ENCODE measurements at places on chromosomes 6 and 20.

DNA sequence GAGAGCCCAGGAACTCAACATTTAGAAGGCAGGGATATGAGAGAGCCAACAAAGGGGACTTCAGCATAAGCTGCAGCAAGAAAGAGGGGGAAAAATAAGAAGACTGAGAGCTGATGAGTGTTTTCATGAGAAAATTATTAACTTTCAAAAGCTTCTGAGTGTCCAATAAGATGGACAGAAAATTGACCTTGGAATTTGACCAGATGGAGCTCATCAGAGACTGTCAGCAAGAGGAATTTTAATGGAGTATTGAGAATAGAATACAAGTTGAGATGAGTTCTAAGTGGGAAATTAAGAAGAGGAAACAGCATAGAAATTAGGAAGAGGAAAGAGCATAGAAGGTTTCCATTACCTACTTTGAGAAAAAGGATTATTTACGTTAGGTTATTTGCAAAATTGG is 428.2 kb downstream of the LMBRD1 start:
- DNase-seq, result no peak

DNA sequence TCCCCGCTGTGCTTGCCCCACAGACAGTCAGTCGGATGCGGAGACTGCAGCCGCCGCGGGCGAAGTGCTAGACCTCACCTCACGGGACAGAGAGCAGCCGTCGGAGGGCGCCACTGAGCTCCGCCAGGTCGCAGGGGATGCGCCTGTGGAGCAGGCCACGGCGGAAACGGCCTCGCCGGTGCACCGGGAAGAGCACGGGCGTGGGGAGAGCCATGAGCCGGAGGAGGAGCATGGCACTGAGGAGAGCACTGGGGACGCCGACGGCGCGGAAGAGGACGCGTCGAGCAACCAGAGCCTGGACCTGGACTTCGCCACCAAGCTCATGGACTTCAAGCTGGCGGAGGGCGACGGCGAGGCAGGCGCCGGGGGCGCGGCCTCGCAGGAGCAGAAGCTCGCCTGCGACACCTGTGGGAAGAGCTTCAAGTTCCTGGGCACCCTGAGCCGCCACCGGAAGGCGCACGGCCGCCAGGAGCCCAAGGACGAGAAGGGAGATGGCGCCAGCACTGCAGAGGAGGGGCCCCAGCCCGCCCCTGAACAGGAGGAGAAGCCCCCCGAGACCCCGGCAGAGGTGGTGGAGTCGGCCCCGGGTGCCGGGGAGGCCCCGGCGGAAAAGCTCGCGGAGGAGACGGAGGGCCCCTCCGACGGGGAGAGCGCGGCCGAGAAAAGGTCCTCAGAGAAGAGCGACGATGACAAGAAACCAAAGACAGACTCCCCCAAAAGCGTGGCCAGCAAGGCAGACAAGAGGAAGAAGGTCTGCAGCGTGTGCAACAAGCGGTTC is 66.4 kb downstream of the SSR1 start:
- no peak for DNase-seq

GRCh38 chr6:63268574-63268973 is 51.2 kb downstream of the LGSN start:
- DNase-seq, result no peak

- DNase-seq, result peak; percentile 28
Observed at GRCh38 chr6:137745321-137745720, 121.7 kb upstream of the TNFAIP3 start.

DNA sequence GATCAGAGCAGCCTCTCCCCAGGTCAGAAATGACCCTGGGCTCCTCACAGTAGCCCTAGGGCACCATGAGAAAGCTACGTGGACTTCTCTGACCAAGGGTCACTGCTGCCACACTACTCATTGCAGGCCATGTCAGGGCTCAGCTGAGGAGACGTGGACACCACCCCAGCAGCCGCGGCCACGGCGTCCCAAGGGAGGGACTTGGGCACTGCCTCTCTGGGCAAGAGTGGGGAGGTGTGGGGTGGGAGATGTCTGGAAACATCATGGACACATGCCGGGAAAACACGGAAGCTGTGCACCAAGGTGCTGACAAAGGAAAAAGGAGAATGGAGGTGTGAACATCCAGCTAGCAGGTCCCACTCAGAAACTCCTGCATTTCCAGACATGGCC is 9.0 kb downstream of the GMEB2 start:
- no peak for DNase-seq

- DNase-seq, result peak; percentile 37
Observed at GRCh38 chr20:25389401-25389857, 1.2 kb downstream of the ABHD12 start.

DNA sequence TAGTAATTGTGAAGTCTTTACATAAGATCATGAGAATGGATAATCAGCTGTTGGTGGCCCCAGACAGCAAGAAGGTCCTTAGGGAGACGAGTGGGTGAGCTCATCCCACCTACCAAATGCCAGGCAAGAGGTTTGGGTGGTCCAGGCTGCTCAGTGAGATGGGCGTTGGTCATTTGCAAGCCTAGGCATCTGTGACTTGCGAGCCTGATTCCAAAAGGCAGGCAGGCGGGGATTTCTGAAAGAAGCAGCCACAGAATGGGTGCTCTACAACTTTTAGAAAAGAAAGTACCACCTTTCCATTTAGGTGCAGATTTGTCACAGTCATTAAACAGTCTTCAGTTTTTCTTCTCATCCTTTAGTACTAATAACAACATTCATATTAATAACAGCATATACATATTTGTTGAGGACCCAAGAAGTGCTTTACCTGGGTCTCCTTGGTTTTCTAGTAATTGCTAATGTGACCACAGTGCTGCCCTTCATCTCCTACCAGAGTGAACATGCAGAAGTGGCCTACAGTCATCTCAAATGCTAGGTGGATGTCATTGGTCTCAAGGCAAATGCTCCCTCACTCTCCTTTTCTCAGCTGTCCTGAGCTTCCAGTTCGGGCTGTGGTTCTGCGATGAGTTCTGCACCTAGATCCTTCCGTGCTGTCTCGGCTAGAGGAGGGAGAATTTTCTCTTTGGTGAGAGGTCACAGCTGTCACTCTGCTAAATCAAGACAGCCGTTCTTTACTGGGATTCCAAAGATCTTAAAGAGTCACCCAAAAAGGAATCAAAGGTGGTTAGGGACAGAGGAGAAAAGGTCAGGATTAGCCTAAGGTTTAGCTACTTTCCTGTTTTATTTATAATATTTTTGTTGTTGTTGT is 2.7 kb downstream of the WRNIP1 start:
- peak; percentile 13 for DNase-seq

GRCh38 chr6:100378576-100378975 is 86.1 kb downstream of the SIM1 start:
- no peak for DNase-seq

DNA sequence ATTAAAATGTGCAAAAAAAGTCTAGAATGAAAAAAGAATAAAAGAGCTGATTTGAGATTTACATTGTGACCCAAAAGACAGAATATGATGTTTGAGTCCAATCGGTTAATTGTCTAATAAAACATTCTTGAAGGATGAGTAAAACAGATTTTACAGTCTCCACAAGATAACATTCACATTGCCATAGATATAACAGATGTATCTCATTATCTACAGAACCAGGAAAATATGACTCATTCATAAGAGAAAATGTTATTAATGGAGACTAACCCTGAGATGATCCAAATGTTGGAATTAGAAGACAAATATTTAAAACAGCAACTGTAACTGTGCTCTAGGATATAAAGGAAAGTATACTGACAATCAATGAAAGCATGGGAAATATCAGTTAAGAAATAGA is 141.7 kb downstream of the RFX6 start:
- DNase-seq, result peak; percentile 5

- DNase-seq, result no peak
Observed at GRCh38 chr6:169661391-169661756, 40.5 kb downstream of the WDR27 start.

DNA sequence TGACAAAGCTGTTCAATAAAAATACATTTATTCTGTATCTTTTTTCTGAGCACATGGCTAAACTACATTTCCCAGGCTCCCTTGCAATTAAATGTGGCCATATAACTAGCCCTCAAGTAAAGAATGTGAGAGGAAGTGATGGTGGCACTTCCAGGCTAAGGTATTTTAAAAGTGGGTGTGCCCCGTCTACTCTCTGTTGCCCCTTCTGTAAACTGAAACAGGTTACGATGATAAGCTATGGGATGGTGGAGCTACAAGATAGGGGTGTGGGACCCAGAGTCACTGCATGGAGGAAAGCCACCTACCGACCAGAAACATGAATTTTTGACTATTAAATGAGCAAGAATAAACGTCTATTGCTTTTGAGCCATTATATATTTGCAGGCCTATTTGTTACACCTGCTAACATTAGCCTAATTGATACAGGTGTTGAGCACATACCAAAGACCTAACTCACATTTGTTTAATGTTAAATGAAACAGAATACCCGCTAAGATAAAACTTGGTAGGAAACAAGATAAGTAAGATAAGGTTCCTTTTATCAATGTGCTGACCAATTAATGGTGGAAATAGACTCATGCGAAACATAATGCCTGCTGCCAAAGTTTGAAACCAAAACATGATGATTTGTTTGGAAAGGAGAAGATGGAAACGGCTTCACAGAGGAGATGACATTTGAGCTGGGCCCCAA is 3.1 kb downstream of the FYN start:
- DNase-seq, result no peak

GRCh38 chr6:14228571-14228970 is 111.0 kb downstream of the CD83 start:
- no peak for DNase-seq

DNA sequence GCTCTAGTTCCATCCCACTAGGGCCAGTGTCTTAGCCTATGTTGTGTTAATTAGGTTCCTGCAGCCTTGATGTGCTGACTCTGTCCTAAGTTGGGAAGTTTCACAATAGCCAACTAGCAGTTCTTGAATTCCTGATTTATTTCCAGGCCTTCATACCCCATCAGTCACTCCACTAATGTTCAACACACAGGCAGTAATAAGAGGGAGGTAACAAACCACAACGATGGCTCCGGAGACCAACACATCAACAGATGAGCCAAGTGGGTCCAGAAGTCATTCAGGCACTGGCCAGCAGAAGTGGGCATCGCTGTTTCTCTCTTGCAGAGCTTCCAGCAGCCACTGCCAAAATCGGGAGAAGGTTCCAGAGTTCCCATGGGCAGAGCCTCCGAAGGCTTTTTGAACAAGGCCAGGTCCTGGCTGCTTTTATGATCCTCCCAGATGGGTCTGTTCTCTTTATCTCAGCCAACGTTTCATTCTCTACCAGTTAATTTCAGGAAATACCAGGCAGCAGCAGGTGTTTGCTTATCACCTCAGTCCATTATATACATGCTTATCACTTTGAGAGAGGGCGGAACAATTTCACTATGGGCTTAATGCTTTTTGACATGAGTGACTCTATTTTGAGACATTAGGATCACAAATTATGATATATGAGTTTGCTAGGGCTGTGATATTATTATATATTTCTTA is 48.5 kb upstream of the NOP56 start:
- no peak for DNase-seq

DNA sequence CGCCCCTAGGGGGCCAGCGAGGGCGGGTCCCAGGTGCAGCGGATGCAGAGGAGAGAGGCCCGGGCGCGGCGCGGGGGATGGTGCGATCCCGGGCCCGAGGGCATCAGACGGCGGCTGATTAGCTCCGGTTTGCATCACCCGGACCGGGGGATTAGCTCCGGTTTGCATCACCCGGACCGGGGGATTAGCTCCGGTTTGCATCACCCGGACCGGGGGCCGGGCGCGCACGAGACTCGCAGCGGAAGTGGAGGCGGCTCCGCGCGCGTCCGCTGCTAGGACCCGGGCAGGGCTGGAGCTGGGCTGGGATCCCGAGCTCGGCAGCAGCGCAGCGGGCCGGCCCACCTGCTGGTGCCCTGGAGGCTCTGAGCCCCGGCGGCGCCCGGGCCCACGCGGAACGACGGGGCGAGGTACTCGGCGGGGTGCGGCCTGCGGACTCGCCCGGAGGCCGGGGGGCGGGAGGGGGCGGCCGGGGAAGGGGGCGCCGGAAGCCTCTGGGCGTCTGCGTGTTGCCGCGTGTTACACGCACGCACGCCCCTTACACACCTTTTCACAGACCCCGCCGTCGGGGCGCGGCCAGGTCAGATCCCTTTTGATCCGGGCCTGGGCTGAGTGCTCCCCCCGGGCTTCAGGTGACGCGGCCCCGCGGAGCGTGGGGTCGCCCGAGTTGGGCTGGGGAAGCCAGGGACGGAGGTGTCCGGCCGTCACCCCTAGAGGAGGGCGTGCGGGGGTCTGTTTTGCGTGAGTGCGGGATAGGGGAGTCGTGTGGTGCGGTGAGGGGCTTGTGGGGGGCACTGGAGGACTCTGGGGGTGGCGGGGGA is 412 bp downstream of the TRIB3 start:
- peak; percentile 76 for DNase-seq

- DNase-seq, result no peak
Observed at GRCh38 chr6:128425856-128426255, 94.5 kb downstream of the PTPRK start.

- no peak for DNase-seq
Observed at GRCh38 chr20:52612046-52612632, 360.0 kb upstream of the TSHZ2 start.

- DNase-seq, result no peak
Observed at GRCh38 chr6:130200020-130200419, 22.7 kb downstream of the SAMD3 start.

DNA sequence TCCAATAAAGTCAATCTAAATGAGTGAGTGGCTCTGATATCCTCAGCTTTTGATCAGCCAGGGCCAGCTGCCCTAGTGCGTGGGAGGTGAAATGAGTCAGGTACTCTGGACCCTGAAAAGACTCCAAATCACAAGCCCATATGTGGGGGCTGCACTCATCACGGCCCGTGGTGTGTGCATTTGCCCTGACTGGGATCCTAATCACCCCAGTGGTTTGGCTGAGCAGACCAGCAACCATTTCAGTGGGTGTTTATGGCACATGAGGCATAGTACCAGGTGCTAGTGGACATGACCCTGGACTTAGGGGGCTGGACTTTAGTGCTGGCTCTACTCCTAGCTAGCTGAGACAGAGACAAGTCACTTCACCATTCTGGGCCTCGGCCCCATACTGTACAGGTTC is 39.4 kb downstream of the SCML4 start:
- DNase-seq, result no peak

- DNase-seq, result no peak
Observed at GRCh38 chr6:170416959-170417606, 110.5 kb downstream of the FAM120B start.

DNA sequence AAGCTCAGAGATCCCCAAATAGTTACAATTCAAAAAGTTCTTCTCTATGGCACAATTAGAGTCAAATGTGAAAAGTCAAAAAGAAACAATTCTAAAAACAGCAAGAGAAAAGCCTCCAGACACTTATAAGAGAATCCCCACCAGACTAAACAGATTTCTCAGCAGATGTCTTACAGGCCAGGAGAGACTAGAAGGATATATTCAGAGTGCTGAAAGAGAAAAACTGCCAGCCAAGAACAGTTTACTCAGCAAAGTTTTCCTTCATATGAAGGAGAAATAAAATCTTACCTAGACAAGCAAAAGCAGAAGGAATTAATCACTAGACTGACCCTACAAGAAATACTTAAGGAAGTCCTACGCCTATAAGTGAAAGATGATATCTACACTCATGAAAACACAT is 176.1 kb upstream of the OPRM1 start:
- DNase-seq, result no peak

DNA sequence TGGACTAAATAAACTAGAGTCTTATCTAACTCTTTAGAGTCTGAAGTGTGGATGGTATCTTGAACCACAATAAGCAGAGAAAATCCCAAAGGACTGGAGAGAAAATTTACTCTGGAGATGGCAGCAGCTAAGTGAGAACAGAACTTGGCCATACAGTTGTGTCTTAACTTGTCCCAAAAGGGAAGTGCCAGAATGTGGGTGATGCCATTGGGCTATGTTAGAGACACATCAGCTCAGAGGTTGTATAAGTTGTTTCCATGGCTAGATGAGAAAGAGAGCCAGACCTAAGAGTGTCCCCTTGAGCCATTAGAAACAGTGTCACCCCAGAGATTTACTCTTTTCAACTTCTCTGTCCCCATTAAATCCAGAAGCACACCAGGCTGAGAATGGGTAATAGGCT is 36.2 kb downstream of the FOXO3 start:
- no peak for DNase-seq
